ENCODE measurements at places on chromosomes 1 and 21.

DNA sequence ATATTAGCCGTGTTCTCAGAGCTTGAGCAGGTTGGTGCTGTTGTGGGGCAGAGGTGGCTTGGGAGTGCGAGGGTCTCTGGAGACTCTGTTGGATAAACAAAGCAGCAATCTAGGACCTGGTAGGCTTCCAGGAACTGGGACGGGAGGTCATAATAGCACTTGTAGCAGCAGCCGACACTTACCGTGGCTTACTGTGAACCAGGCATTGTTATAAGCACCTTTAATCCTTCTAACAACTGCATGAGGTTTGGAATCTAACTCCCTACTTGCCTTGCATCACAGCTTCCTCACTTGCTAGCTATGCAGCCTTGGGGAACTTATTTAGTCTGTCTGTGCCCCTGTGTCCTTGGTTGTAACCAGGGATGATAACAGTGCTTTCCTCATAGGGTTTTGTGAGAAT lies 94.9 kb downstream of the NAV1 start:
- no peak for DNase-seq

DNA sequence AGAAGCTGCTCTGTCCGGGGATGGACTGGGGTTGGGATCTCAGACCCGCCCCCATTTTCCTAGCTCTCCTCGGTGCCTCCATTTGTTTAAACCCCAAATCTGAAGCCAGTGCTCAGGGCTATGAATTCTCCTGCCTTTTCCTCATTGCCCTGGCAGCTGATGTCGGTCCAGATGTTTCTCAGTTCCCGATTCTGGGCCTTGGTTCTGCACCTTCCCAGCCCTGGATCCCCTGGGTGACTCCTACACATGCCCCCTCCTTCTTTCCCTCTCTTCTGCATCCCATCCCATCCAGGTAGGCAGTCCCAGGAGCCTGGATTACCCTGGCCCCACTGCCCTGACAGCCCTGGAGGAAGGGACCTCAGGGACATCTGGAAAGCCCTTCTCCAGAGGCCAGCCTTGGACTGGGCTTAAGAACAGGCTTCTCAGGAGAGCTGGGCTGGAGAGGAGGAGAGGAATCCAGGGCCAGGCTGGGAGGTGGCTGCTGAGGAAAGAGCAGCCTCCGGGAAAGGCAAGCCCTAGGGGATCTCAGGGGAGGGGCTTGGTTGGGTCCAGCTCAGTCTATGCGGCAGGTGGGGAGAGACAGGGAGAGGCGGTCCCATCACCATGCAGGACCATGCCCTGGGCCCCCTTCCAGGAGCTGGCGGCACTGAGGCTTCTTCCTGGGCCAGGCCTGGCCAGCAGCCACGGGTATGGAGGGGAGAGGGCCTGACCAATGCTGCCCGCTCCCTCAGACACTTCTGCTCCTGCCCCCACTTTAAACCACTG lies 6.8 kb upstream of the EPS8L3 start:
- no peak for DNase-seq

- DNase-seq: no peak
Observed at GRCh38 chr1:229249854-229250644, 20.9 kb upstream of the RAB4A start.

- DNase-seq: no peak
Observed at GRCh38 chr1:194300340-194300739, 1113.9 kb upstream of the B3GALT2 start.

DNA sequence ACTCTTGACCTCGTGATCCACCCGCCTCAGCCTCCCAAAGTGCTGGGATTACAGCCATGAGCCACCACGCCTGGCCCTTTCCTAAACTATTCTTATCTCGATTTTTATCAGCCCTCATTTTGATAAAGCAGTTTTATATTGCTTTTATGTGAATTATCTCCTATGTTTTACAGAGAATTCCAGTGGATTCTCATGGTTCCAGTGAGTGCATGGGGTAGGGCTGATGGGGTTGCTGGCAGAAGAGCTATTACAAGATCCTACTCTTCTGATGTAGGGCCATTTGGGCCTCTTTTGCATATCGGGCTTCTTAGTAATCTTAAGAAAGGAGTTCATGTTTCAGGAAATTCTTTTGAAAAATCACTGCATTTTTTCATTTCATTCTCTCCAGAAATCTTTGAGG lies 187.6 kb downstream of the PBX1 start:
- no peak for DNase-seq

- no peak for DNase-seq
Observed at GRCh38 chr1:184324972-184325371, 61.9 kb upstream of the C1orf21 start.

GRCh38 chr1:221725735-221726672 lies 15.9 kb downstream of the DUSP10 start:
- DNase-seq: no peak

DNA sequence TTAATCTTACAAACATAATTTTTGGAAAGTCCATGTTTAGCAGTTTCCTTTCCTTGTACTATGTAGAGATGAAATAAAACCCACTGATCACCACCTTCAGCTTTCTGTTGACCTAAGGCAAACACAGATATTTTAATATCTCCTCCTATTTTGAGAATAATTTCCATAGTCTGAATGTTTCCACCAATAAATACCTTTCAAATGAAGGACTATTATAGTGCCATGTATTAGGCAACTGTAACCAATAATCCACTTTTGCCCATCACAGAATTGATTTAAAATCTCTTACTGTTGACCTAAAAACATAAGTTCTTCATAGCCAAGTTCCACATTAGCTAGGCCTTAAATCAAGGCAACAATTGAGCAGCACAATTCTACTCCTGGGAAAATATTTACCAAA lies 1.8 kb downstream of the CDC42BPA start:
- no peak for DNase-seq

DNA sequence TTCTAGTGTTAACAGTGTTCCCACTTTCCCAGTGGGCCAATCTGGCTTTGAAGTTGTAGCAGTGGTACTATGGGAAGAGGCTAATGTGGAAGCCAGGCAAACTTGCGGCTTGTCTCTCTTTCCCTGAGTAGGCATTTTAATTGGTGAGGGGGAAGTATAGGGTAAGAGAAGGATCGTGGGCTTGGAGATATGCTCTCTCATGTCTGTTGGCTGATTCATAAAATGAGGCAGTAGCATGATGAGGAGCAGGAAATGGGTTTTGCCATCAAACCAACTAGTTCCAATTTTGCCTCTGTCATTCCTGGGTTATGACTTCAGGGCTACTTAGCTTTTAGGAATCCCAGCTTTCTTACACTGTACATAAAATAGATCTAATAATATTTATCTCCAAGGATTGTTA lies 12.1 kb downstream of the C8A start:
- DNase-seq: no peak

DNA sequence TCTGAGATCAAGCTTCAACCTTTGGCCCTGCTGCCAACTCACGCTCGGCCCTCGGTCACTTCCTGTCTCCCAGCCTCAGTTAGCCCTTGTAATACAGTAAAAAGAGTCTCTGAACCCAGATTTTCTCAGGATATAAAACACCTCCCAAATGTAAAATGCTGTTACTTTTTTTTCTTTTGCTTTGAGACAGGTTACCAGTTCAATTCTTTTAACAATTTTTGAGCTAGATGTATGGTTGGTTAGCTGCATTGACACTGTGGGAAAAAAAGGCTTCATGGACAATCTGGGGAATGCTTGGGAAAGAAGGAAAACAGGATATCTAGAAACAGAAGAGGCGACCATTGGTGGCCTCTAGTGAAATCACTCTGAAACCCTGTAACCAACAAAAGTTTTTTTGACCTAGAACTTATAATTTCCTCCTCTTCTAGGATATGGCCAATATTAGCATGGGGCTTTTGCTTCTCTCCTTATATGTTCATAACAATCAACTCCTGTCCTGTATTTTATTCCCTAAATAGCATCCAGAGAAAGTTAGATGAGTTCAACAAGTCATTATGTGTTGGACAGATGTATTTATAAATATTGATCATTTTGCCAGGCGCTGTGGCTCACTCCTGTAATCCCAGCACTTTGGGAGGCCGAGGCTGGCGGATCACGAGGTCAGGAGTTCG lies 1.3 kb downstream of the CMPK1 start:
- DNase-seq: no peak

DNA sequence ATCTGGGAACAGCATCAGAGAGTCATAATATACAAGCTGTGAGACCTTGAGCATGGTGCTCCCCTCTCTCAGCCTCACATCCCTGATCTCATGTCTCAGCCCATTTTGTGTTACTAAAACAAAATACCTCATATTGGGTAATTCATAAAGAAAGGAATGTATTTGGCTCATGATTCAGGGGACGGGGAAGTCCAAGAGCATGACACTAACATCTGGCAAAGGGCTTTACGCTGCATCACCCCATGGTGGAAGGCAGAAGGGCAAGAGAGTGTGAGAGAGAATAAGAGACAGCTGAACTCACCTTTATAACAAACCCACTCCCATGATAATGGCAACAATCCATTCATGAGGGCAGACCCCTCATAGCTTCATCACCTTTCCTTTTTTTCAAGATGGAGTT lies 36.5 kb downstream of the RNASEL start:
- DNase-seq: no peak

- no peak for DNase-seq
Observed at GRCh38 chr1:41849211-41849759, 69.4 kb downstream of the HIVEP3 start.

- no peak for DNase-seq
Observed at GRCh38 chr1:63731117-63732043, 42.4 kb upstream of the ROR1 start.

- no peak for DNase-seq
Observed at GRCh38 chr1:163055531-163055930, 13.6 kb upstream of the RGS4 start.

DNA sequence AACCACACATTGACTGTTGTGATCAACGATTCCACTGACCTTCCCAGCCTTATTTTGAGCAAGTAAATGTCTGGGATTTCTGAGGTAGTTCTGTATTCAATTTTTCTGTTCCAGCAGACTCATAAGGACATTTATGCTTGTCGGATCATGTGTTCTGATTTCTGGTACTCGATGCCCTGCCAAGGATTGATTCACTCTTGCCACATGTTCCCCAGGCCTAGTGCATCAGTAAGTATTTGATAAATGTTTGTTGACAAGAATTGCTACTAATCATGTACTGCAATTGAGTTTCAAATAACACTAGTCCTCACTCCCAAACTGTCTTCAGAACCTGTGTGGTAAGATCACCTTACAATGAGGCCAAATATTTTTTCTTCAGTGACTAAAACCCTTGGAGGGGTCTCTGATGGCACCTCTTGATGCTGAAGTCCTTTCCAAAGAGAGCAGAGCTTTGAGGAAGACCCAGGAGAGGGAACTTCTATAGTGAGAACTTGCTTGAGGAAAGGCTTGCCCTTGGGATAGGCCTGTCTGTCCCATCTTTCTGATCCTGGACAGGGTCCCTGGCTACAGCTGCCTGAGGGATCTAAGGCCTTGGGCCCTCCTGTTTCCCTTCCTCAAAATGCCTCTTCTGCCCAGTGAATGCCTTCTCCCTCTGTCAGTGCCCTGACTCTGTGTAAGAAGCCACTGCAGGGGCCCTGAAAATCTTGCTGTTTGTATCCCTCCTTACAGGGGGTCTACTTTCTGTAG lies 115.8 kb upstream of the FAM78B start:
- no peak for DNase-seq

DNA sequence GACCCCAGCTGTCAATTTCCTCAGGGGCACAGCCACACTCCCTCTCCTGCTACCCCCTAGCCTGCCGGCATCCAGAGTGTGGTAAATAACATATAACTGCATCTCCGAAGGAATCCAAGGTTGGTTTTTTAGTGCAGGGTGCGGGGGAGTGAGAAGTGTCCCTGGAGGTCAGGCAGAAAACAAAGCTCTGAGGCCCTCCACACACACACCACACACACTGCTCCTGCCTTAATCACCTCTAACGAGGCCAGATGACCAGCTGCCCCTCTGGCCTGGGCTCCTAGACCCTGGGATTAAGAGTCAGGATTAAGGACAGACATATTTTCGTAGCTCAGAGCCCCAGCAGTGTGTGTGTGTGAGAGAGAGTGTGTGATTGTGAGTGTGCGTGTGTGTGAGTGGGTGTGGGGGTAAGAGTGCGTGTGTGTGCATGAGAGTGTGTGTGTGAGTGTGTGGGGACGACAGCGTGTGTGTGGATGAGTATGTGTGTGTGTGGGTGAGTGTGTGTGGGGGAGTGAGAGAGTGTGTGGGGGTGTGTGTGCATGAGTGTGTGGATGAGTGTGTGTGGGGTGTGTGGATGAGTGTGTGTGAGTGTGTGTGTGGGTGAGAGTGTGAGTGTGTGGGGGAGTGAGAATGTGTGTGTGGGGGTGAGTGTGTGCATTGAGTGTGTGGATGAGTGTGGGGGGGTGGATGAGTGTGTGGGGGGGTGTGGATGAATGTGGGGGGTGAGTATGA lies 14.6 kb downstream of the SDC3 start:
- no peak for DNase-seq

- DNase-seq: no peak
Observed at GRCh38 chr1:162676750-162677149, 44.5 kb downstream of the DDR2 start.

DNA sequence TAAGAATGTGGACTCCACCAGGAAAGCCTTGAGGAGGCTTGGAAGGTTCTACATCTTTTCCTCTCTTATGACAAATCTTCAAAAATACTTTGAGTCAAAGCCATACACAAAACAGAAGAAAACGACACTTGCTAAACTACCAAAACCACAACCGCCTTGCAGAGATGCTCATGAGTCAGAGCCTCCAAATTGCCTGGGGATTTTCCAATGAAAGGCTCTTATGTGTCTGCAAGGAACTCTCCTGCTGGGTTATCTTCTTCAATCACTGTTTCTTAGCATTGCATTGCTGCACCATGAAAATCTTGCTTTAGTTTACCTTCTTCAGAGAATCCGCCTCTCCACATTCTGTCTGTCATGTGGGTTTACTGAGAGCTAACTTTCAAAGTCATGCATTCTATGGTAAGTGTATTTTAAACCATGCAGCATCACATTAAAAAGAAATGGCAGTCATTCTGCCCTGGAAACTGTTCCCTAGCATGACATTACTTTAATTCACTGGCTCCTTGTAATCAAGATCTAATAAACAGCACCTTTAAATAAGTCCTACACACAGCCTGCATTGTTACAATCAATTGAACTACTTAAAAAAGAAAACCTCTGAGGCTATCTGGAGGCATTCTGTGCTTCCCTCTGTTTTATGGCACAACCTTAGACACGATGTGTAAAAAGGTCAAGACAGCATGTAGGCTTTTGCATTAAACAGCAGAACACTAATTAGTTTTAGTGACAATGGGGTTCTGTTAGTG lies 210.0 kb upstream of the FOXD3 start:
- DNase-seq: peak; percentile 2

- no peak for DNase-seq
Observed at GRCh38 chr1:117295001-117295400, 72.2 kb upstream of the MAN1A2 start.

- no peak for DNase-seq
Observed at GRCh38 chr1:220887520-220888416, 8.5 kb downstream of the HLX start.

DNA sequence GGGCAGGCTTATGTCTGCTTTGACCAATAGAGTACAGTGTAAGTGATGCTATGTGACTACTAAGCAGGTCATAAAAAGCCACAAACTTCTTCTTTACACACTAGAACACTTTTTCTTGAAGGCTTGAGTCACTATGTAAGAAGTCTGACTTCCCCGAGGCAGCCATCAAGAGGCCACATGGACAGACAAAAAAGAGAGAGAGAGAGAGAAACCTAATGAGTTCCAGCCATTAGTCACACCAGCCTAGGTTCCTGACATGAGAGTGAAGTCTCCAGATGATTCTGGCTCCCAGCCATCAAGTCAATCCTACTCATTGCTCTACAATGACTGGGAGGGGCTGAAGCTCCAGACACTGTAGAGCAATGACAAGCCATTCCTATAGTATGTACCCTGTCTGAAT lies 101.4 kb downstream of the LHX9 start:
- DNase-seq: no peak
